ENCODE measurements at places on chromosomes 12 and 14.
A peak's percentile ranks its signal among the peaks of the same experiment; 100 is the strongest.

DNA sequence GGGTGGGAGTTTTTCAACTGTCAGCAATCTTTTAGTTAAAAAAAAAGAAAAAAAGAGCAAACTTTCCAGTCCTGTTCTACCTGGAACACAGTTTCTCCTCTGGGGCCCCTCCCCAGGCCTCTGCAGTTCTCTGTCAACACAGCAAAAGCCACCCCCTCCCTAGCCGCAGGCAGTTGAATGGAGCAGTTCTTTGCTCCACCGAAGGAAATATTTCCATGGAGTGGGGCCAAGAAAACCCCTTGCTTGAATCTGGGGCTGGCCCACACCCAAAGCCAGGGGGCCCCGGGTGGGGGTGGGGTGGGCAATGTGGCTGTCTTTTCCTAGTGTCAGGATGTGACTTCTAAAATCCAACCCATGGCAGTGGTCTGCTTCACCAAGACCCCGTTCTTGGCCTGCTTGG, 5.0 kb upstream of the MEG3 start:
- DNase-seq, result no peak

DNA sequence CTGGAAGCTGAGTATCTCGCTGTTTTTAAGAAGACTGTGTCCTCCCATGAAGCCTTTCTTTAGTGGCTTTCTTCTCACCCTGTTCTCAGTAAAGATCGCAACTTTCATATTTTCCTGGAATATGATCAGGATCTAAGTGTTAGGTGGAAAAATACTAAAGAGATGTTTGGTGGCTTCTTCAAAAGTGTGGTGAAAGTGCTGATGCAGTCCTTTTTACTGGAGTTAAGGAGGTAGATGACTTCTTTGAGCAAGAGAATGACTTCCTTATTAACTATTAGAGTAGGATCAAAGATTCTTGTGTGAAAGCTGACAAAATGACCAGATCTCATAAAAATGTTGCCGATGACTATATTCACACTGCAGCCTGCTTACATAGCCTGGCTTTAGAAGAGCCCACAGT, 141.6 kb downstream of the SLC5A8 start:
- DNase-seq, result no peak

DNA sequence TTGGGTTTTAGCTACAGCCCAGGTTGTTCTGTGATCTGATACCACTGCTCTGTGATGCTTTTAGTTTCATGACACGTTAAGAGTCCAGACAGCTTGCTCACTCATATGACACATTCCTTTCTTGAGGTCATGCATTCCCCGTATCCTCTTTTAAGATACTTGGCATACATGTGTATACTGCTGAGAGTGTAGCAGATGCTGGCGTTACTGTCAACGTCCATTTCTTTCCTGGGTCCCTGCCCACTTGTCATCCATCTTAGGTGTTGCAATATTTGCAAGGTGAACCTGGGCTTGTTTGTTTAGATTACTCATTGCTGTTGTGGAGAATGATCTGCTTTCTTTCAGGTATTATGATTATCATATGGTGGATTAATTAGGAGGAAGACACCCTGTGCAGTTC, 9.1 kb upstream of the EMP1 start:
- no peak for DNase-seq

- peak; percentile 18 for DNase-seq
Measured at GRCh38 chr12:69284131-69284530, 44.8 kb downstream of the CPSF6 start.

- no peak for DNase-seq
Measured at GRCh38 chr12:6959805-6960592, 8.8 kb downstream of the PTPN6 start.

Data from activated gamma-delta T cell treated with Interleukin-2 at 50 U/mL for 16 hours (primary cell).